ENCODE measurements at places on chromosomes 6 and 20.

- DNase-seq = no peak
These were observed 1062.0 kb downstream of the HACE1 start for GRCh38 chr6:103797738-103798137.

DNA sequence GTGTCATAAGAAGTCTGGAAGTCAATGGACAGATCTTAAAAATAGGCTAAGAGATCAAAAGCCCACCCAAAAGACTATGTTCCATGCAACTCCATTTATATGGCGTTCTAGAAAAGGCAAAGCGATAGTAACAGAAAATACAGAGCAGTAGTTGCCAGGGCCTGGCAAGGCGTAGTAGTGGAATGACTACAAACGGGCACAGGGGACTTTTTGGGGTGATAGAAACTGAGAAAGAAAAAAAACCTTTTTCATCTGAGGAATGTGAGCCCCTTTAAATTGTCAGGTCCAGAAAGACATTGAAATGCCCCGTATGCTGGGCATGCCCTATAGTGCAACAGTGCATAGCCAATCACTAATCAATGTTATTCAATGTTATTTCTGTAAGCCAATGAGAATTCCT lies 47.2 kb upstream of the FAM50B start:
- no peak for DNase-seq

- DNase-seq = no peak
These were observed 40.1 kb downstream of the TRMT6 start for GRCh38 chr20:5910186-5910585.

DNA sequence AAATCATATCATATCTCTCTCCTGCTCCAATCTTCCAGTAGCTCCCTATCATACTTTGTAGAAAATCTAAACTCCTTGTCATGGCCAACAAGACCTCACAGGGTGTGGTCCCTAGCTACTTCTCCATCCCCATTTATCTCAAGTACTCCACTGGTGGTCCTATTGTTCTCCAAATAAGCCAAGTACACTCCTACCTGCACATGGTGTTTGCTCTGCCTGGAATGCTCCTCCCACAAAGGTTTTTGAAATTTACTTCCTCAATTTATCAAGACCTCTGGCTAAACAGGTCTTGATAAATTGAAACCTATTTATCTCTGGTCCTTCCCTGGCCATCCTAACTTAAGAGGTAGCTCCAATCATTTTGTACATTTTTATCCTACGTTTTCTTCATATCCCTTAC lies 12.1 kb downstream of the TMX4 start:
- no peak for DNase-seq

DNA sequence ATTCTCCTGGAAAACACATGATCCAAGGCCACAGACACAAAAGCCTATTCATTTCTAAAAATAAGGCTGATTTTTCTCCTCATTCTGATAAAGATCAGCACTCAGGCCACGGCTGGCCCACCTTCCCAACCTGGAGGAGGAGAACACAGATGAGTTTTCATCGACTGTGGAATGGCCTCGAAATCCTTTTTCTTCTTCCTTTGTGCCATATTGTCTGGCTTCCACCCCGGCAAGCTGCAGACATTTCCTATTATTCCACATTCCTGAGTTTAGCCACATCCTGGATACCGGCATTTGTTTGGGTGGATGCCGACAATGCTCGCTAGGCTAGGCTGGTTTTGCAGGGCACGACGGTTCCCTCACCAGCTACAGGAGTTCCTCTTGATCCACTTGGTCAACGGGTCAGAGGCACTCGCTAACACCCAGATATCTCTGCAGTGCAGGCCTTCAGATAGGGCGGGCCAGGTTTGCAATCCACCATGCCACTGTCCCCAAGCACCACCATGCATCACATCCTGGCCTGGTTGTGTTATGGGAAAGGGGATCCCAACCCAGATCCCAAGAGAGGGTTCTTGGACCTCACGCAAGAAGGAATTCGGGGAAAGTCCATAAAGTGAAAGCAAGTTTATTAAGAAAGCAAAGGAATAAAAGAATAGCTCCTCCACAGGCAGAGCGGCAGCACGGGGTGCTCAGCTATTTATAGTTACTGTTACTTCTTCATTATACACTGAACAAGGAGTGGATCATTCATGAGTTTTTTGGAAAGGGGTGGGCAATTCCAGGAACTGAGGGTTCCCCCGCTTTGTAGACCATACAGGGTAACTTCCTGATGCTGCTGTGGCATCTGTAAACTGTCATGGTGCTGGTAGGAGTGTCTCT lies 4.2 kb upstream of the CTSZ start:
- DNase-seq = no peak

- DNase-seq = no peak
These were observed 590 bp downstream of the RNF217 start for GRCh38 chr6:124962639-124963415.

- DNase-seq = no peak
These were observed 70.9 kb downstream of the JARID2 start for GRCh38 chr6:15316754-15317153.

DNA sequence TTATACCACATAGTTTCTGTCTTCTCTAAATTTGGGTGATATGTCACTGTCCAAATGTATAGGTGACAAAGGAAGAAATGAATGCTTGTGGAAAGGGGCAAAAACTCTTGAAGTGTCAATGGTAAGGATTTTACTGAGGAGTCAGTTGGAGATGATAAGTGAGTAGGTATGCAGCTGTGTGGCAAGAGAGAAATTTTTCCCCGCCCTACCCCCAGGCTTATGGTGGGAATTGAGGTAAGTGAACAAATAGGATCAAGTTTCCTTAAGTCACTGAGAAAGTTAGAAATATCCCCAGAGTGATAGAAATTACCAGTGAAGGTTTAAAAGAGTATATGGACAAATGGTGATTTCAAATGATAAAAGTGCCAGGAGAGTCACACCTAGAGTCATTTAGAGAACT lies 11.8 kb downstream of the DSE start:
- DNase-seq = no peak
